Stimulated activated CD4-positive, alpha-beta T cell treated with anti-CD3 and anti-CD28 coated beads, Interleukin-12 subunit alpha, Interleukin-12 subunit beta, amount 100 ng/mL, for 48 hours (primary cell): ENCODE measurements at places on chromosomes 3 and 15.

GRCh38 chr3:61415201-61415600, 146.2 kb upstream of the PTPRG start:
- DNase-seq = no peak

GRCh38 chr15:55334997-55335396, 16.0 kb downstream of the PIGB start:
- no peak for DNase-seq

- no peak for DNase-seq
Observed at GRCh38 chr15:64464276-64465005, 4.1 kb downstream of the ZNF609 start.

DNA sequence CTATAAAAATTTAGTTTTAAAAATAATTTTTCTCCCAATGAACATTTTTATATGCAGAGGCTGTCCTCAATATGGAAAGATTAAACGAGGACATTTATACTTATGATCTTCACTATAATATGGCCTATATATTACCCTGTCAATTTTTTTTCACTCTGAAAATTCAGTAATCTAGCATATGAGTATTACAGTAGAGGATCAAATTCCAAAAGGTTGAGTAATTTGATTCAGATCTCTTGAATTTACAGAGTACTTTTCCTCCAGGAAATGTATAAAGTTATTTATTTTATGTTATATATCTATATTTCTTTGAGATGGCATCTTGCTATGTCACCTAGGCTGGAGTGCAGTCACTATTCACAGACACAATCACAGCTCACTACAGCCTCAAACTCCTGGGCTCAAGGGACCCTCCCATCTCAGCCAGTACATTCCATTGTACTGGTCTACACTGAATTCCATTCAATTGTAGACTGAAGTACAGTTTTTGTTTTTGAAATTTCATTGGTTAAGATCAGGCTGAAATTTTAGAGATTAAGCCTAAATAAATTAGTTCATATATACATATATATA, 16.3 kb upstream of the TRPM7 start:
- no peak for DNase-seq

DNA sequence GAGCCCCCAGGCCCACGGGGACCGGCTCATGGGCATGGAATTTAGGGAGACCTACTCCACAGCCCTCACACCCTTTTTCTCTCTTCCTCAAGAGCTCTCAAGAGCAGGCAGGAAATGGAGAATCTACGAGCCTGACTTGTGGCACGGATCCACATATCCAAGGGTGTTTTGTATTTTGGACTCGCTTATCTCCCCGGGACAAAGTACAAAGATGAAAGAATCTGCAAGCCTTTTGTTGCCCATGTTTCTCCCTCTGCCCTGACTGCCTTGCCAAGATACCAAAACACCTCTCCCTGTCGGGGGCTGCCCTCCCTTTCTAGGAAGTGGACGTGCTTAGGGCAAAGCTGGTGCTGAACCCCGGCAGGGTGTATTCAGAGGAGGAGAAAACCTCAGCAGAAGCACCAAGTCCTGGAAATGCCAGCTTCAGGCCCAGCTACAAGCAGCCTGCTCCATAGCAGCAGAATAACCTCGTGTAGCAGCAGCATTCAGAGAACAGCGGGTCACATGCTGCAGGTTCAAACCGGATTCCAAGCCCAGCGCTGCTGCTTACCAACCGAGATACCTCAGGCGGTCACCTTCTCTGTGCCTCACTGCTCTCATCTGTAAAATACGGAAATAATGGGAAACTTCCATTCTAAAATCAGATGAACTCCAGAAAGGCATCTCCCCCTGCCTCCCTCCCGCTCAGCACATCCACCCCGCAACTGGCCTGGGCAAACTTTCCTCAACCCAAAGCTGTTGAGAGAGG, 35.2 kb downstream of the DNASE1L3 start:
- no peak for DNase-seq

GRCh38 chr15:43509660-43510199, 7.7 kb upstream of the MAP1A start:
- DNase-seq = no peak

DNA sequence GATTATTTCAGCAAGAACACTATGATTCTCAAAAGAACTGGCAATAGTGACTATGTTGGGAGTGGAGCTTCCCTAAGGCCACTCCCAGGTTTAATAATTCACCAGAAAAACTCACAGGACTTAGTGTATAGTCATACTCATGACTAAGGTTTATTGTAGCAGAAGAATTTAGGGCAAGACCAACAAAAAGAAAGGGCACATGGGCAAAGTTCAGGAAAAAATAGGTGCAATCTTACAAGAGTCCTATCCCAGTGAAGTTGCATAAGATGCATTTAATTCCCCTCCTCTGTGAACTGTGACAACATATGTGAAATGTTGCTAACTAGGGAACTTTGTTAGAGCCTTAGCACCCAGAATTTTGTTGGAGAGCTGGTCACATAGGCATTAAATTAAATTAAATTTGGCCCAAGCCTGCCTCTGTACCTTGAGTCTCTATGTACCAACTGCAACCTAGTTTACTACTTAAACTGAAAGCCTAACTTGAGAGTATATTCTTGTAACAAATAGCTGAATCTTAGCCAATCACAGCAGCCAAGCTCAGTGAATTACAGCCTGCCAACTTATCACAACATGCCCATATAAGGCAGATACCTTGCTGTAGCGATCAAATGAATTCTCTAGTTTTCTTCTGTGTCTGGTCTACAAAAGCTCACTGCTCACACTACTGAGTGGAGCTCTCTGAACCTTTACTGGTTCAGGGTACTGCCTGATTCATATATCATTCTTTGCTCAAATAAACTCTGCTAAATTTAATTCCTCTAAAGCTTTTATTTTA, 386.2 kb upstream of the ARHGEF26 start:
- DNase-seq = no peak

DNA sequence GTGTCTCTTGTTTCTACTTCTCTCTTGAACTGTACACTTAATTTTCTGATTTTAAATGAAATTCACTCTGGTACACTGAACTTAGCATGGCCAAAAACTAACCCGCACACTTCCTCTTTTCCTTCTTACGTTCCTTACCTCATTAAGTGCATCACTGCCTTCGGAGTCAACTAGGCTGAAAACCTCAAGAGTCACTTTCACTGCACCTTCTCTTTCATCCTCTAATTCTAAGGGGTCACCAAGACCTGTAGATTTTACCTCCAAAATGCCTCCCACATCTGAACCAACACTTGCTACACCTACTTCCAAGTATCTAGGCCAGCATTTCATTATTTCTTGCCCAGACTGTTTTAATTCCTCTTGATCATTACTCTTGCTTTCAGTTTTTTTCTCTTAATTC, 6.6 kb downstream of the CBLB start:
- no peak for DNase-seq

- no peak for DNase-seq
Observed at GRCh38 chr3:195873281-195873887, 35.0 kb downstream of the TNK2 start.

DNA sequence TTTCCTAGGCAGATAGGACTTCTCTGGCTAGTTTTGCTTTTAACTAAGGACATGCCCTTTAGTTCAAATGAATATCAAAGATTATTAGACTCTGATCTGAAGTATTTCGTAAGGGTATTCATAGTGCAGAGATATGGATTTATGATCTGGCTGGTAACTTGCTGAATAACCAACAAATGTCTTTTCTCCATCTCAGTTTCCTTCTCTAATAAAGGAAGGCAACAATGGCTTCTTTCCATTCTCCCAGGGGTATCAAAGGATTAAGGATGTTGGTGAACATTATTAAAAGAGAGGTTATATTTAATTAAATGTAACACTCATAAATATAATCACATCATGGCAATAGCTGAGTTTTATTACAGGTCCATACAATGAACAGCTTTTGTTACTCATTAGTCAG, 79.2 kb upstream of the STXBP5L start:
- no peak for DNase-seq

DNA sequence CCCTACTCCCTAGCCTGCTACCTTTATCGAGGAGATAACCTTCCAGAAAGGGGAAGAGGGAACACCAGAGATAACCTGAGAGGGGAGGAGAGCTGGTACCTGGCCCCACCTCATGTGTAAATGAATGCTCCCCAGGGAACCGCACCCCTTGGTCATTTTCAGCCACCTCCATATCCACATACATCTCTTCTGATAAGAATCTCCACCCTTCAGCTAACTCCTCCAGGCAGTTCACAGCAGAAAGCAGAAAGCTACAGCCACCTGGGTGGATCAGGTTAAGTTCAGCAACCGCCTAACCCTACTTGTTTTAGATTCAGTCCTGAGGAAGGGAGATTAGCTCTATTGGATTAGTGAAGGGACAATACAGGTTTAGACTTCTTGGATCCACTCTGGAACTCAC, 38.0 kb upstream of the TIMP4 start:
- no peak for DNase-seq

DNA sequence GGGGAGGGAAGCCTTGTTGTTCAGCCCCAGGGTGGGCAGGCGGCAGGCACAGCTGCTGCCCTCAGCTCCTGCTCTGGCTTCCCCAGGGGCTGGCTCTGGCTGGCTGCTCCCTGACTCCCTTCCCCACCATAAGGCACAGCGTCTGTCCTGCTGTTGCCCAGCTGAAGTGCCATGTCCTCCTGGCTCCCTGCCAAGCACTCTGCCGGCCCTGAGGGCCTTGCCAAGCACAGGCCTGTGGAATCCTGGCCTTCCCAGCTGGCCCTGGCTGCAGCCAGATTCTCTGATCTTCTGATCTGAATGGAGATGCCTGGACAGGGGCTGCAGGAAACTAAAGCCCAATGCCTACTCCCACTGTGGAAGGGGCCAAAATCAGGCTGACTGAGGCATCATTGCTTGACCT, 1.1 kb downstream of the IQCF6 start:
- no peak for DNase-seq

- DNase-seq = no peak
Observed at GRCh38 chr3:13577181-13578121, 28.5 kb downstream of the FBLN2 start.

DNA sequence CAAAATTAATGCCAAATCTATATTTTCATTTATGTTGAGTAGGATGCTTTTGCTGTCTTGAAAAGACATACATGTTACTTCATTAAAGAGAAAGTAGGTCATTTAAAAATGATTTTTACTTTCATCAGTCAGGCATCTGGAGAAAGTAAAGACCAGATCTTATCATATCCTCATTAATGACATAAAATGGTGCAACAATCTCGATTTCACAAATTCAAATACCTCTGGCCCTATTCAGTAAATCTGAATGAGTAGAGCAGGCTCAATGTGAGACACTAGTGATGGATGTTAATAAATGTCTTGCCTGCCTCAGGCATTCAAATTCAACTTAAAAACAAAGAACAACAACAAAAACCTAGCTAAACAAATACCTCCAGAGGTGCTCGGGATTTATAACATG, 714.1 kb downstream of the NAALADL2 start:
- no peak for DNase-seq

- no peak for DNase-seq
Observed at GRCh38 chr3:94028093-94028837, at the start of gene STX19. Gene STX19, minus strand, starts transcription at chr3:94028597. Its CDS starts 13,328 bp downstream, at chr3:94015269.
